ENCODE measurements at places on chromosomes 12 and 14.

DNA sequence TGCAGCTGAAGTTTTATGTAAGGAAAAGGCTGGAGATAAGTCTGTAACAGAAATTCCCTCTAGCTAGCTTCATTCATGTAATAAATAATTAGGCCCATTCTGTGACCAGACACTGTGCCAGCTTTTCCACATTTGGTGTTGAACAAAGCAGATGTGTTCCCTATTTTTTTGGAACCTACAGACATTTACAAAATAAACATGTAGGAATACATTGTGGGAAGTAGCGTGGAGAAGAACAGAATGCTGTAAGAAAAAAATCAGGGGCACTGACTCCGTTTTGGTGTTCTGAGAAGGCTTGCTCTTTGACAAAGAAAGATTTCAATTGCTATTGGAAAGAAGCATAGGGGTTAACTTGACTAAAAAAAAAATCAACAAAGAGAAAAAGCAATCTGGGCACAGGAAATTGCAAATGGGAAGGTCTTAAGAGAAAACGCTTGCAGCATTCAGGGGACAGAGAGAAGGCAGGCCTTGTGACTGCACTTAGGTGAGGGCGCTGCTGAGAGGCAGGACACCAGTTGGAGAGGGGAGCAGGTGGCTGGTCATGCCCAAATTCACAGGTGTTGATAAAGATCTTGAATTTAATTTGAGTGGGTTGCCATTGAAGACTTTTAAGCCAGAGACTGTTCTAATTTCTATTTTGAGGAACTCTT lies 4.0 kb downstream of the FAR2 start:
- DNase-seq = no peak

DNA sequence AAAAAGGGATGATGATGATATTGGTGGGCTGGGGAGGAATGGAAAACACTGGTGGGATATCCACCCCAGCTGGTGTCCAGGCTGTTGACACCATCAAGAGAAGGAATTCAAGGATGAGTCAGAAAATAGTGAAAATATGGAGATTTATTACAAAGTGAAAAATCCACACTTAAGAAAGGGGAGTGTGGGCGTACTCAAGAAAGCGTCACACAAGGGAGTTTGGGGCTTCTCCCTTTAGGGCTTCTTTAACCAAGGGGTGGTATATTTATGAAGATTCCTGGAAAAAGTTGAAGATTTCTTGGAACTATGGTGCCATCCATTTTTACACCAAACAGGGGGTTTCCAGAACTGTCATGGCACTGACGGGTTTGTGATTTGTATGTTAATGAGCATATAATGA lies 63.1 kb upstream of the ARID2 start:
- DNase-seq = no peak

DNA sequence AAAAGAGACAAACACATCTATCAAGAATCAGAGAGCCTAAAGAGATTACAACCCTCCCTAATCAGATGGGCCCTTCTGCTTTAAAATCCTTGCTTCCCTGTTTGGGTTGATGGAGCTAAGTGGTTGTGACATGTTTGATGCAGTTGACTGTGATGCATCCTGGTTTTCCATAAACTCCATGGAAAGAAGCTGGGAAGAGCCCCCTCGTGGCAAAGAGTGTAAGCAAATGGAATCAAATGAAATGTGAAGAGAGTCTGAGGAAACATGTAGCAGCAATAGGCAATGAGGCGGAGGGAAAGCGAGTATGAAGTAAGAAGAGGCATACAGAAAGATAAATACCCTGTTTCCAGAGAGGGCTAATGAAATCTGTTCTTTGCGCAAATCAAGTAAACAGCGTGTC lies 70.4 kb upstream of the SLCO1C1 start:
- no peak for DNase-seq

- no peak for DNase-seq
These were observed 90.0 kb downstream of the RNF34 start for GRCh38 chr12:121489874-121490273.

DNA sequence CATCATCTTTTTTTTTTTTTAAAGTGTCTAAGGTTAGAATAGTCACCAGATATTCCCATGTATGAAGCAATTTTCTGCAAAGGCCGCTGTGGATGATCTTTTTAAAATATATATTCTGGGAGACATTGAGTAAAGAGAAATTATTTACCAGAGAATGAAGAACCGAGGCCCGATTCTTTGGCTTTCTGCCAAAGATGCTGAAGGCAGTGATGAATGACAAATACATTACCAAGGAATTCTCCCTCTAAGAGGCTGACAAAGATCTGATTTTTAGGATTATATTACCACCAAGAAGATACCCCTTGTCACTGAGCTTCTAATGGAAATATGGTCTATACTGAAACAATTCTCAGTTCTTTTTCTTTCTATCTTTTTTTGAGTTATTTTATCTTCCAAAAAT lies 336.8 kb downstream of the NAV3 start:
- no peak for DNase-seq

Data from AG04450 (cell line).